Natural killer cell treated with Interleukin-12 subunit alpha and Interleukin-12 subunit beta and Interleukin-15 and Interleukin-18, amount 100 ng/mL, for 72 hours (primary cell): ENCODE measurements at places on chromosomes 6 and 20. TPM values are rescaled to one million over a fixed set of nuclear protein-coding genes. Genes with fewer than 3 reads are reported as not detected.
A peak's percentile ranks its signal among the peaks of the same experiment; 100 is the strongest.

- no peaks in the 10 kb centered on the region for H3K27me3 ChIP-seq
- H3K36me3 ChIP-seq, result no peaks in the 10 kb centered on the region
- H3K4me1 ChIP-seq, result no peaks in the 10 kb centered on the region
- no peak overlapping the region for H3K4me3 ChIP-seq
Measured at GRCh38 chr6:104126315-104127005, 733.3 kb downstream of the HACE1 start.

- H3K4me1 ChIP-seq, result no peaks in the 10 kb centered on the region
- no peaks in the 10 kb centered on the region for H3K36me3 ChIP-seq
- no peak overlapping the region for H3K4me3 ChIP-seq
- DNase-seq, result no peak
- H3K27ac ChIP-seq, result no peak overlapping the region
Measured at GRCh38 chr20:52837378-52837777, 134.8 kb upstream of the TSHZ2 start.

GRCh38 chr6:148760568-148761526 lies 14.0 kb downstream of the UST start:
- no peaks in the 10 kb centered on the region for H3K36me3 ChIP-seq
- peaks cover 69% of the 10 kb centered on the region for H3K4me1 ChIP-seq
- peak overlapping the region; percentile 78 for H3K4me3 ChIP-seq
- DNase-seq, result peak; percentile 63
- peak overlapping the region; percentile 65 for H3K27ac ChIP-seq

DNA sequence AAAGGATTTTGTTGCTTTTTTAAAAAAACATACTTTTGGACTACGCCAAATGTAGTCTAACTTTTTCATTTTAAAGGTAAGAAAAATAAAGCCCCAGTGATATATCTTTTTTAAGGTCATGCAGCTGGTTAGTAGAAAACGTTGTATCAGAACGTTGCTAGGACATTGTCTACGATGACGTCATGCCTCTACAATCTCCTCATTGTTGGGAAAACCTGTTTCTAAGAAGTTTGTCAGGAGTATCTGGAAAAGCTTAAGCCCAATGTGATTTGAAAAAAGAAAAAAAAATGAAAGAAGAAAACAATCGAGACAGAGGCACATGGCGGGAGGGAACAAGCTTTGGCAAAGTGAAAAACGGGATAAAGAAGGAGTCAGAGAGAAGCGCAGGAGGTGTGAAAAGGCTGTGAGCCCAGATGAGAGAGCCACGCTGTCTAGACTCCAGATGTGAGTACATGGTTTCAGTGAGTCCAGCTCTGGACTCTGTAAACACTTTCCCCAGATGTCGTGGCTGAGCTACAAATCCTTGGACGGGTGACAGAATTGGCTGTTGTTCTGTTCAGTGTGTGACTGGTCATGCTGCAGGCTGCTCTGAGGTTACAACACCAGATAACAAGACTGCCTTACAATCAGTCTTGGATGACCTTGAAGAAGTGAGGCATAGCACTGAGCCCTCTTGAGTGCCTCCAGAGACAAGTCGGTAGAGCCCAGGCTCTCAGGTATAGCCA lies 656.7 kb upstream of the ID4 start:
- H3K4me3 ChIP-seq, result no peak overlapping the region
- H3K27ac ChIP-seq, result no peak overlapping the region
- no peaks in the 10 kb centered on the region for H3K36me3 ChIP-seq
- no peaks in the 10 kb centered on the region for H3K27me3 ChIP-seq

DNA sequence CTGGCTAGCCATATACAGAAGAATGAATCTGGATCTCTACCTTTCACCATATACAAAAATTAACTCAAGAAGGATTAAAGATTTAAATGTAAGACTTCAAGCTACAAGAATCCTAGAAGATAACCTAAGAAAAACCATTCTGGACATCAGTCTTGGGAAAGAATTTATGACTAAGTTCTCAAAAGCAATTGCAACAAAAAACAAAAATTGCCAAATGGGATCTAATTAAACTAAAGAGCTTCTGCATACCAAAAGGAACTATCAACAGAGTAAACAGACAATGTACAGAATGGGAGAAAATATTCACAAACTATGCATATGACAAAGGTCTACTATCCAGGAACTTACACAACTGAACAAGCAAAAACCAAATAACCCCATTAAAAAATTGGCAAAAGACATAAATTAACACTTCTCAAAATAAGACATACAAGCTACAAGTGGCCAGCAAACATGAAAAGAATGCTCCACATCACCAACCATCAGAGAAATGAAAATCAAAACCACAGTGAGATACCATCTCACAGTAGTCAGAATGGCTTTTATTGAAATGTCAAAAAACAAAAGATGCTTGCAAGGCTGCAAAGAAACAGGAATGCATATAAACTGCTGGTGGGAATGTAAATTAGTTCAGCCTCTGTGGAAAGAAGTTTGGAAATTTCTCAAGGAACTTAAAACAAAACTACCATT lies 66.8 kb upstream of the RSPO3 start:
- H3K36me3 ChIP-seq, result peaks cover 5% of the 10 kb centered on the region
- DNase-seq, result no peak
- H3K27ac ChIP-seq, result no peak overlapping the region

GRCh38 chr6:51788121-51788520 lies 299.3 kb downstream of the PKHD1 start:
- no peaks in the 10 kb centered on the region for H3K36me3 ChIP-seq
- H3K27ac ChIP-seq, result no peak overlapping the region
- no peak for DNase-seq
- no peak overlapping the region for H3K4me3 ChIP-seq

GRCh38 chr6:166687879-166688205 lies 60.8 kb upstream of the RPS6KA2 start:
- no peaks in the 10 kb centered on the region for H3K36me3 ChIP-seq
- no peak for DNase-seq
- no peak overlapping the region for H3K27ac ChIP-seq
- H3K27me3 ChIP-seq, result peaks cover 14% of the 10 kb centered on the region

GRCh38 chr6:6611486-6611885 lies 23.0 kb downstream of the LY86 start:
- no peak overlapping the region for H3K4me3 ChIP-seq
- H3K27me3 ChIP-seq, result peaks cover 2% of the 10 kb centered on the region
- peaks cover 33% of the 10 kb centered on the region for H3K4me1 ChIP-seq

GRCh38 chr6:7786214-7786661 lies 60.3 kb downstream of the BMP6 start:
- no peaks in the 10 kb centered on the region for H3K36me3 ChIP-seq
- H3K4me3 ChIP-seq, result no peak overlapping the region
- no peaks in the 10 kb centered on the region for H3K4me1 ChIP-seq
- no peak overlapping the region for H3K27ac ChIP-seq
- DNase-seq, result no peak

GRCh38 chr6:158039571-158040050 lies 57.9 kb downstream of the SYNJ2 start:
- H3K27ac ChIP-seq, result peak overlapping the region; percentile 72
- no peak for DNase-seq
- peaks cover 7% of the 10 kb centered on the region for H3K36me3 ChIP-seq
- peaks cover 46% of the 10 kb centered on the region for H3K4me1 ChIP-seq

GRCh38 chr6:15816661-15817060 lies 153.8 kb upstream of the DTNBP1 start:
- H3K27me3 ChIP-seq, result peaks cover 20% of the 10 kb centered on the region
- H3K27ac ChIP-seq, result no peak overlapping the region
- H3K4me1 ChIP-seq, result peaks cover 3% of the 10 kb centered on the region
- H3K4me3 ChIP-seq, result no peak overlapping the region
- DNase-seq, result no peak
- H3K36me3 ChIP-seq, result no peaks in the 10 kb centered on the region

DNA sequence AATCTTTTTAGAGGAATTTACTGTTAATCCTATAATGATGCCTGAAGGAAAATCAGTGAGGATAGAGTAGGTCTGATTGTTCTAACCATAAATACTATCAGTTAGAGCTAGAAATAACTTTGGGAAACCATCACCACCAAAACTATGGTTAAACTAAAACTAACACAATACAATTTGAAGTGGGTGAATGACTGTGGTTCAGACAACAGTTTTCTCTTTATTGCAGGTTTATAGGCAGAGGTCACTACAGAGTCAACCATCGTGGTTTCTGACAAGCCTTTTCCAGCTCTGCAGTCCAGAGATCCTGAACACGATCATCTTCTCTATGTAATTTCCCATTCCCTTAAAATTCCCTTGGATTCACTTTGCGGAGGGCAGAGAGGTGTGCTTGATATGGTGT lies 134.3 kb downstream of the IBTK start:
- H3K36me3 ChIP-seq, result peaks cover 5% of the 10 kb centered on the region
- no peak overlapping the region for H3K27ac ChIP-seq
- no peaks in the 10 kb centered on the region for H3K27me3 ChIP-seq
- no peak overlapping the region for H3K4me3 ChIP-seq
- no peaks in the 10 kb centered on the region for H3K4me1 ChIP-seq
- DNase-seq, result no peak

DNA sequence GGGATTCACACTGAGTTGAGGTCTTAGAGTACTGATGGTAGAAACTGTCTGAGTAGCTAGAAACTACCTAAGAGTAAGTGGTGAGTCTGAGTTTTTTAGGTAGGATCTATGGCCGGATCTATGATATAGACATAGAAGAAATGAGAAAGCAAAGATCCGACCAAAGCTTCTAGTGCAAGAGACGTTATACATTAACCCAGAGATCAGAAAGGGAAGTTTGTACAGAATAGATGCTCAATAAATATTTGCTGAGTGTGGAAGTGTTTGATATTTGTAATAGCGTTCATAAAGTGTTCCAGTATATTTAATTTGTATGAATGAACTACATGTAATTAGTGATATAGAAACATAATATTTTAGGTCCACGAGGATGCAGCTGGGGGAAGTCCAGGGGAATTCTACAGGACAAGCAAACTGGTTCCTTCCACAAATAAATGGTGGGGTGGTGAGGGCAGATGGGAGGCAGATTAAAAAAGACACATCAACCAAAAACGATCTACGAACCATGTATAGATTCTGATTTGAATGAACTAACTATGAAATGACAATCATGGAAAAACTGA lies 31.9 kb upstream of the JARID2 start:
- no peaks in the 10 kb centered on the region for H3K27me3 ChIP-seq
- no peaks in the 10 kb centered on the region for H3K36me3 ChIP-seq
- H3K4me1 ChIP-seq, result peaks cover 13% of the 10 kb centered on the region
- H3K4me3 ChIP-seq, result no peak overlapping the region
- no peak overlapping the region for H3K27ac ChIP-seq
- DNase-seq, result no peak

DNA sequence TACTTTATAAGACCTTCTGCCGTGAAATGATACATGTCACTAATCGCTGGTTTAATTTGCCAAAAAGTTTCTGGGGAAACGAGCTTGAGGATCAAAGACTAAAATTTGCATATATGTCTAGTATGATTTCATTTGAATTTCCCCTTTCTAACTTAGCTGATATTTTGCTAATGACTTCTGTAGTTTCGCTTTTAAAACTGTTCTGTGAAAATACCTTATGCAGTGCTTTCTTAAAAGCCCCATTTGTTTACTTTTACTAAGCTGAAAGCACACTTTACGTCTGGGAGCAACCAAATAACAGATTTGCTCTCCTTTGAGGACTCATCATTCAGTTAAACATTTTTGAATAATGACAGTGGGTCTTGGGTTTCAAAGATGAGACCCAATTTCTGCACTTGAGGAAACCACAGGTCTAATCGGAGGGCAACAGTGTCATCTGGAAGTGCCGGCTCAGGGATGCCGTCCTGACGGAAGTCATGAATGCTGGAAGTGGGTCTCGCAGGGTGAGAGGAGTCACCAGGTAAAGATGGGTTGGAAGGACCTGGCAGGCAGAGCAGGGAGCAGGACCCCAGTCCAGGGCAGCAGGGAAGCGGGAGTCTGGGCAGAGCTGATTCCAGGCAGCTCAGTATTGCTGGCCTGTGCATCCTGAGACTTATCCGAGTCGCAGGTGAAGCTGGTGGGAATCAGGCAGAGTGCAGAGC lies 33.2 kb downstream of the PLEKHG1 start:
- no peak overlapping the region for H3K27ac ChIP-seq
- no peak for DNase-seq
- no peaks in the 10 kb centered on the region for H3K36me3 ChIP-seq
- H3K4me3 ChIP-seq, result peak overlapping the region; percentile 89

- no peaks in the 10 kb centered on the region for H3K36me3 ChIP-seq
- H3K27me3 ChIP-seq, result peaks cover 38% of the 10 kb centered on the region
- peak; percentile 60 for DNase-seq
- peak overlapping the region; percentile 68 for H3K4me3 ChIP-seq
- no peak overlapping the region for H3K27ac ChIP-seq
Measured at GRCh38 chr6:37696220-37696840, 1.4 kb downstream of the MDGA1 start.

- no peak overlapping the region for H3K4me3 ChIP-seq
- no peaks in the 10 kb centered on the region for H3K4me1 ChIP-seq
- H3K27me3 ChIP-seq, result no peaks in the 10 kb centered on the region
- no peaks in the 10 kb centered on the region for H3K36me3 ChIP-seq
Measured at GRCh38 chr6:107082045-107082444, 33.3 kb downstream of the BEND3 start.

DNA sequence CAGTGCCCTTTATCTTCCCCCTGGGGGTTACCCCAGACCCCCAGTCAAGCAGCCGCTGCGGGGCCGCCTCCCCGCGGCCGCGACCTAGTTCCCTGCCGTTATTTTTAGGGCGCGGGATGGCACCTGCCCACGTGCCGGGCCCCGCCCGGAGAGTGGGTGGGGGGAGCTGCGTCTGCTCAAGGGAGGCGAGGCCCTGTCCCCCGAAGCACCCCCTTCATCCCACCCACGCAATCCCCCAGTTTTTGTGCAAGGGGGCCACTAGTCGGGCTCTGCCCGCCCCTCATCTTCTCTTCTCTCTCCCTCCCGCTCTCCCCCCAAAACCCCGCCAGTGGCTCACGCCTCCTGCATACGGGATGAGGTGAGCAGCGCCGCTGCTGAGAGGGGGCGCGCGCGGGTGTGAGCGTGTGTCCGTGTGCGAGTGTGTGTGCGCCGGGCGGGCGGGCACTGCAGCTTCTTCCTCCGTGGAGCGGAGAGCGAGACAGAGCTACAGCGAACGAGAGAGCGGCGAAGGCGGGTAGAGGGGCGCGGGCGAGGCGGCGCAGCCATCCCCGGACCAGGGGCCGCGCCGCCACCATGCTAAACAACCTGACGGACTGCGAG lies at the start of gene SLC12A5:
Gene SLC12A5, plus strand, starts transcription at position 444 of the 600 bp plus-strand sequence. Its CDS starts 130 bp downstream, at position 574.
- H3K4me1 ChIP-seq, result no peaks in the 10 kb centered on the region
- no peak within 1 kb of the TSS for H3K27ac ChIP-seq
- peaks cover 38% of the 10 kb centered on the region for H3K27me3 ChIP-seq

DNA sequence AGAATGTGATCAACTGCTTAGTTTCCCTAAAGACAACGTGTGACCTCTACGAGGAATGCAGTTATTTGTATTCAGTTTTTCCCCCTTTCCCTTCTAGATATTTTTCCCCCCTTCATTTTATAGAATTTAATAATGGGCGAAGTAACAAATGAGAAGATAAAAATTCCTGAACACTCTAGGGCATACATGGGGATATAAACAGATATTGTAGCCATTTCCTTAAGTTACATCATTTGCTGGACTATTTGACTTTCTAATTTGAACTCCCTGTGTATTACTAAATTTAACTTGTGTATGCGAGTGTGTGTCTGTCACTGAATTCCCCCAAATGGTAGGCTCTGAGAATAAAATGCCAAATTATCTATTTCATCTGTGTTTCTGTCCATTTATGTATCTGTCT lies 99.0 kb upstream of the ZFP64 start:
- no peak overlapping the region for H3K27ac ChIP-seq
- H3K27me3 ChIP-seq, result peaks cover 43% of the 10 kb centered on the region
- DNase-seq, result no peak
- no peak overlapping the region for H3K4me3 ChIP-seq
- H3K36me3 ChIP-seq, result no peaks in the 10 kb centered on the region

ADGRF1 gene
- not detected for total RNA-seq

CST3 gene
- total RNA-seq, result 5.4 TPM

PPP1R16B gene
- total RNA-seq, result 74.6 TPM

CAP2 gene
- total RNA-seq, result not detected

STAU1 gene
- total RNA-seq, result 77.7 TPM

FAM83C gene
- total RNA-seq, result not detected

TAAR8 gene
- not detected for total RNA-seq

KCNK16 gene
- total RNA-seq, result not detected

NDUFAF5 gene
- total RNA-seq, result 44.6 TPM

PHACTR3 gene
- not detected for total RNA-seq

BLOC1S5 gene
- 15.8 TPM for total RNA-seq

FBXO5 gene
- total RNA-seq, result 33.9 TPM

ENPP4 gene
- total RNA-seq, result 25.5 TPM
